Pancreas (tissue), 10 donors: ENCODE measurements at places on chromosomes 11 and 22. TPM values are rescaled to one million over a fixed set of nuclear protein-coding genes. Genes with fewer than 3 reads are reported as not detected.

DDIAS gene
- polyA plus RNA-seq, result 0.33 TPM

BACE1-AS gene
- 7.6 TPM for polyA plus RNA-seq

GRCh38 chr22:49638788-49639187 is 188.9 kb downstream of the BRD1 start:
- DNase-seq, result no peak

DNA sequence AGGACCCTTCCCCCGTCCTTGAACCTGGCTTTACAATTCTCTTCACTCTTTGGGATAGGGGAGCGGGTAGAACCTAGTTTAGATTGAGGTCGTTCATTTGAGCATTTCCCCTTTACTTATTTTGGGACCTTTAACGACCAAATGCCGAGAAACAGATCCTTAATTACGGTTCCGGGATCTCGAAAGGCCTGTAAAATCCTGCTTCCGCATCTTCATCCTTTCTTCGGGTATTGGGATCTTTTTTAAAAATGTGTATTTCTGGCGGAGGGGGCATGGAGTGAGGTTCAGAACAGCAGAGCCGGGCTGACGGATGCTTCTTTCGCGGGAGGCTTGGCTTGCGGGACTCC is 395 bp upstream of the HIPK3 start:
- no peak for DNase-seq

DNA sequence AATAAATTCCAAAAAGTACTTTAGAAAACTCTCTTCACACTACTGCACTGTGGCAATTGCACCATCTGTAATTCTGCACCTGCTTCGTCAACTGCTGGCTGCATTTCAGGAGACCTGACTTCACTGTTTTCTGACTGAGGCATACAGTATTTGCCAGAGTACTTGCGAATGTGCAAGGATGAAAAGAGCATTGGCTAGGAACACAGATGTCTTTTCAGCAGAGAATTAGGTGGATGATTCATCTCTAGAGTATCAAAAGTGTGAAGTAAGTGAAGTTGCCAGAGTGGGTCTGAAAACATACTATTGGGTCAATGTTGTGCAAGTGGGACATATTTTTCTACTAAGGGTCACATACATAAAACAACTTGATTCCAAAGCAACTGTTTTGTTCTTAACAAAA is 427.5 kb upstream of the CCDC90B start:
- no peak for DNase-seq

GRCh38 chr11:19660076-19660475 is 52.6 kb upstream of the NAV2 start:
- no peak for DNase-seq

DNA sequence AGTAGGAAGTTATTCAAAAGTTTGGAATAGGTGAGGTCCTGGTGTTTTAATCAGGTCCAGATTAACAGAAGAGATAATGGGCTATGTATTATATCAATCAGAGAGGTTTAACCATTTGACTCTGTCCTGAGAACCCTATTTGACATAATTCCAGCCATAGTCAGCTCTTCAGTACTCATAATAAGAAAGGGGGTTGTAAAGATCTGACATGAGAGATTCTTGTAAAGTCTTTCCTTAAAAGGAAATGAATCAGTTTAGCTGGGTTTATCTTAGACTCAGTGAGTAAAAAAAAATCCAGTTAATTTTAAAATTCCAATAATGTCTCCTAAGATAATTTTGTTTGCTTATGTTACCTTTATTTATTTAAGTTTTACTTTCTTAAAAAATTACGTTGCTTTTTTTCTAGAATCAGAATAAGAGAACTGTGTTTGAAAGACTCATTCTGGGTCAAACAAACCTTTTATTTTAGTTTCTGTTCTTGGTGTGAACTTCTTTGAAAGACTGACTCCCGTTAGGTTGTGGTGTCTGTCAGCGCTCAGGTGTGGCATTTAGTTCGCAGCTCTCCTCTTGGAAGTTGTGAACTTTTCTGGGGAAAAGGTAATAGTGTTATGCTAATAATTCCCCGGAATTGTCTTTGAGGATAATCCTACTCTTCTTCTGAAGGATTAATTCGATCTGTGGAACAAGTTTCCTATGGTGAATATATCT is 20.5 kb downstream of the NUCB2 start:
- DNase-seq, result no peak

DNA sequence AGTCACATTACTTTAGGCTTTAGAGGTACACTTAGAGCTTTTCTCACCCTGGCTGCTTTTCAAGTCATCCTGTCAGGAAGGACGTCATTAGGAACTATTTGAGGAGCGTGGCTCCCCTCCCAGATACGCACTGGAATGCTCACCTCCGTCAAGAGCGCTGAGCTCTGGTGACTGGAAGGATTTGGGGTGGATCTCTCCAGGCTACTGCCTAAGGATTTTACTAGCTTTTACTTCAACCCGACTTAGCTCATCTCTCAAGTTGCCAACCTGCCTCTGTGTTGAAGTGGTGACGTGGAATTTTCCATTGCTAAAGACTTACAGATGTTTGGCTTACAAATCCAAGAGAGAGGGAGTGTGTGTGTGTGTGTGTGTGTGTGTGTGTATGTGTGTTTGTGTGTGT is 355.3 kb upstream of the CCDC90B start:
- DNase-seq, result no peak

DNA sequence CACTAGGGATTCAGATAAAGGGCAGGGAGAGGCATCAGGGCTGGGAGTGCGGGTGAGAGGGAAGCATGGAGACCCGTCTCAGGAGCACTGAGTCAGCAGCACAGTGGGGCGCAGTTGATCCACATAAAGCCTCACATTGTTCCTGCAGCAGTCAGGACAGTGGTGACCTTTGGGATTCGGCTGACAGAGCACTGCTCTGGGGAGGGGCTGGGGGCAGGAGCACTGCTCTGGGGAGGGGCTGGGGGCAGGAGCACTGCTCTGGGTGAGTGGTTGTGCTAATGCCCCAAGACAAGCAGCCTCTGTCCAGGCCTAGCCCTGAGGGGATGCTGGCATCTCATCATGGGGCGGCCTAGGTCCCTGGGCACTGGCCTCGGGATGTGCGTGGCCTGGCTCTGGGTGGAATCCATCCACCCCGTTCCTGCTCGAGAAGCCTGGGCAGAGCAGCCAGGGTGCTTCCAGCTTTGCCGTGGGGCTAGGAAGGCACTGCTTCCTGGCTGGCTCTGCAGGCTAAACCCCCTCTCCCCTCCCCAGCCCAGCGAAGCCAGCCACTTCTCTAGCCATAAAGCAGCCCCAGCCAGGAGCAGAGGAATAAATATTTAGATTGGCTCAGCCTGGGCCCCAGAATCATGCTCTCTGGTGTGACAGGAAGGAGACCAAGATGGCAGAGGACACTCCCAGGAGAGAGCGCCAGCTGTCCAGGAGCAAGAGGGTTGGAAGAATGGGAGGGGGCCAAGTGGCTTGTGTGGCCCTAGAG is 7.3 kb downstream of the OAF start:
- DNase-seq, result no peak
